ENCODE measurements at places on chromosomes 7 and 10.

GRCh38 chr7:27901028-27901760 lies 161.2 kb downstream of the TAX1BP1 start:
- no peak for DNase-seq

DNA sequence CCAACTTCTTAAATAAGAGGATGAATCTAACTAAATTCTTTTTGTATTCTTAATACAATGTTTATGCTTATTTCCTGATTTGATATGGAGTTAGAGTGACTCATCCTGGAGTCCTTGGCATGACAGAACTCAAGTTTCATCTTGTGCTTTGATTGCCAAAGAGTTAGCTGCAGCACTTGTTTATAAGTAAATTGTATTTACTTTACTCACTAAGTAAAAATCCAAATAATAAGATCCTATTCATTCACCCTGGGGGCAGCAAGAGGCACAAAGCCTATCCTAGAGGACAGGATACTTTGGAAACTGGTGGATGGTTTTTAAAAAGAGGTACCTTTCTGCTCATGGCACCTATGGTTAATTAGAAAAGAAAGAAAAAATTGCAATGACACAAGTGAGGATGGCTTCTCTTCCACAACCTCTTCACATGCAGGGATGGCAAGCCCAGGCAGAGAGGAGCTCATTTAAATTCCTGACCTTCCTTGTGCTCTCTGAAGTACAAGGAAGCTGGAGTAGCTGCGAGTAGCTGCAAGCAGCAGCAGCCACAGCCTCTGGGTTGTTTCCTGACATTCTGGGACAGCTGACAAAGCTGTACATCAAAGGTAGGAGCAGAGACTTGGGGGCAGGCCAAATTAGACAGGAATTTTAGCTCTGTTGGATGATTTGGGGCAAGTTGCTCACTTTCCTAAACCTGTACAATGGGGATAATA lies 28.5 kb upstream of the CROT start:
- peak; percentile 26 for DNase-seq

DNA sequence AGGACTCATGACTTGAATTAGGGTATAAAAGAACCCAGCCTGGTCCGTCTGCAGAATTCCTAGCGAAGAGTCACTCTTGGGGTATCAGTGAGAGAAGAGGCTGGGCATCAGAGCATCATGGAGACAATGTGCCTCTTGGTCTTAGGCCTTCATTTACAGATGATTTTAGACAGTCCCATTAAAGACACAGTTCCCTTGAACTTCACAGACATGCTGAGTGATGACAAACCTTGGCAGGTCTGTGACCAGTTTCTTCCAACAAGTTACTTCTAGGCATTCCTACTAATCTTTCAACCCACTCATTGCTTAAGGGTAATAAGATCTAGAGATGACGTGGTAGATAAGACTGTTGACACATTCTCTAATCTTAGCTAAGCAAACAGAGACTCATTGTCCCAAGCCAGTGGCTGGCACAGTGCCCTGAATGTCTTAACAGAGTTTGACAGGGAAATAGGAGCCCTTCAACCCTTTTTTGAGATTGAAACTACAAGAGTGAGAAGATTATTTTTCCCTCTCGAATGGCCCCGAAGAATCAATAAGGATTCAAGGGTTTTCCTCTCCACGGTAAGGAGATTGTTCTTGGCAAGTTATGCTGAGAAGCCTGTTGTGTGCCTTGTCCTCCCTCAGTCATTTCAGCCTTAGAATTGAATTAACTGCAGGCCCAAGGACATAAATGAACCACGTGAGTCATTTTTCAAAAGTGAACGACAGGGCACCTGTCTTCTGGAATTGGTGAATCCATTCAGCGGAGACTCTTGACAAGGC lies 281.1 kb downstream of the CCDC3 start:
- DNase-seq: peak; percentile 95

DNA sequence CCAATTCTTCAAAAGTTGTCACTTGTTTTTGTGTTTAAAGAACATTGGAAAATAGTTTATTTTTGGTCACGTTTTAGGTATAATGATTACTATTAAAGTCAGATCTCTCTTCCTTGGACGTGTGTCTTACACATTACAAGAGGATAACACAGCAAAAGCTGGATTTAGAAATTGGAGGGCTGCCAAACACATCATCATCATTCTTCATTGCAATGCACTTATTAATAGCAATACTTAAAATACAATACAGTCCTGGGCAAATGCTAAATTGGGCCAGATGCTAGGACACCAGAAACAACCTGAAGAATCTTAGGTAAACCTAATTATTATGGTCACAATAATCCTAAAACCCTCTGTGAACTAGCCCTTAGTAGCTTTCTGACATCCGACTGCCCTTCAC lies 303.6 kb downstream of the DGKB start:
- no peak for DNase-seq

DNA sequence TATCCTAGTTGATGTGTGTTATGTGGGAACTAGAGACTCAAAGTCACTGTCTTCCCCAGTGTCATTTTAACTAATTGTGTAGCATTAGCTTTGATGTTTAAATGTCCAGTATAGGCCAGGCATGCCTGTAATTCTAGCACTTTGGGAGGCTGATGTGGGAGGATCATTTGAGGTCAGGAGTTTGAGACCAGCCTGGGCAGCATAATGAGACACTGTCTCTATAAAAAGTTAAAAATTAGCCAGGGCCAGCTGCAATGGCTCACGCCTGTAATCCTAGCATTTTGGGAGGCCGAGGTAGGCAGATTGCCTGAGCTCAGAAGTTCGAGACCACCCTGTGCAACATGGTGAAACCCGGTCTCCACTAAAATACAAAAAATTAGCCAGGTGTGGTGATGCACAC lies 24.4 kb downstream of the DDX50 start:
- DNase-seq: no peak

- no peak for DNase-seq
These were observed 258.8 kb downstream of the THSD7A start for GRCh38 chr7:11573128-11573750.

GRCh38 chr7:108254259-108254658 lies 124.1 kb upstream of the LAMB4 start:
- no peak for DNase-seq

- DNase-seq: peak; percentile 10
These were observed 32.6 kb downstream of the PDZD8 start for GRCh38 chr10:117342641-117343040.

- DNase-seq: peak; percentile 33
These were observed 256.3 kb upstream of the MAGI2 start for GRCh38 chr7:79709574-79710409.

DNA sequence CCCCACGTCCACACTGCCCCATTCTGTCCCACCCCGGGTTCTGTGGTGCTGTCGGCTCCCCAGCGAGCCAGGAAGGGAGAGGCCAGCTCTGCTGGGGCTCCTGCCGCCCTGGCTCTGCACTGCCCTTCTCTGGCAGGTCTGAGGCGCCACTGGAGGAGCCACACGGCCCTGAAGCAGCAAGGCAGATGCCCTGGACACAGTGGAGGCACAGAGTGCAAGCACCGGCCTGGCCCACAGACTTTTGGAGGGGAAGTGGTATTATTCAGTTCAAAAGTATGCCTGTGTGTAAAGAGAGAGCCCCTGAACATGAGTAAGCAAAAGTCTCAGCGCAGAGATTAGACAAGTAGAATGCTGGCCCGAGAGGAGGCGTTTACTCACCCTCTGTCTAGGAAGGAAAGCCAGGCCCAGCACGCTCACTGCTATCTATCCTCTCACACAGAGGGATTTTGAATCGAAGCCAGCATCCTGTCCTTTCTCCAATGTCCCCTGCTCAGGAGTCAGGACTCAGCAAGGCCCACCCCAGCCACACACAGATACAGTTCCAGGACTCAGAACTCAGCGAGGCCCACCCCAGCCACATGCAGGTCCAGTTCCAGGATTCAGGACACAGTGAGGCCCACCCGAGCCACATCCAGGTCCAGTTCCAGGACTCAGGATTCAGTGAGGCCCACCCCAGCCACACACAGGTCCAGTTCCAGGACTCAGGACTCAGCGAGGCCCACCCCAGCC lies 115.0 kb downstream of the EGFR start:
- DNase-seq: no peak
